PC-3 (cell line): ENCODE measurements at places on chromosomes 5 and 9. TPM values are rescaled to one million over a fixed set of nuclear protein-coding genes. Genes with fewer than 3 reads are reported as not detected.

The PLAC8L1 gene
- 0.95 TPM in 1 of 2 replicates, not detected in the other for total RNA-seq

- DNase-seq: peak; percentile 46
Observed at GRCh38 chr9:137064027-137064879, 6.1 kb downstream of the SAPCD2 start.

The PTGES gene
- 21.0 and 26.8 TPM in 2 replicates for total RNA-seq

The RNF183 gene
- total RNA-seq: not detected in 2 replicates

The FSD1L gene
- total RNA-seq: 1.7 and 2.1 TPM in 2 replicates

DNA sequence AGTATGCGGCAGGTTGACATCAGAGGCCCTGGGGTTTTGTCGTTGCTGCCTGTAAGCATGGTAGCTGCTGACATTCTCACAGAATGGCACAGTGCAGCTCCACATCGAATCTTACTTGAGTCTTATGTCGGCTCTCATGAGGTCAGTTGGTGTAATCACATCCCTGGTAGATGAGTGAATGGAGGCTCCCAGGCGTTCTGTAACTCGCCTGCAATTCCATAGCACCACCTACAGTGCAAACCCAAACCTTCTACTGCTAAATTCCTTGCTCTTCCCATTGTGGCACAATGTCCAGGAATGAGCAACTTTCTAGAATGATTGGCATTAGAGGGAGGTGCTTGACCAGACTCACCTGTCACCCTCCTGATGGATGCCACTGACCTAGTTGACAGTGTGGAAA lies 578.4 kb downstream of the CCDC171 start:
- DNase-seq: peak; percentile 51
